ENCODE measurements at places on chromosomes 12 and 14. TPM values are rescaled to one million over a fixed set of nuclear protein-coding genes. Genes with fewer than 3 reads are reported as not detected.

The MFAP5 gene
- 18.9 TPM for total RNA-seq

The CLEC9A gene
- not detected for total RNA-seq

GRCh38 chr12:26298785-26299621 lies 103.6 kb downstream of the SSPN start:
- peak overlapping the region; percentile 56 for H3K4me3 ChIP-seq
- peak; percentile 49 for DNase-seq
- H3K27me3 ChIP-seq = no peaks in the 10 kb centered on the region
- H3K4me1 ChIP-seq = peaks cover 19% of the 10 kb centered on the region

DNA sequence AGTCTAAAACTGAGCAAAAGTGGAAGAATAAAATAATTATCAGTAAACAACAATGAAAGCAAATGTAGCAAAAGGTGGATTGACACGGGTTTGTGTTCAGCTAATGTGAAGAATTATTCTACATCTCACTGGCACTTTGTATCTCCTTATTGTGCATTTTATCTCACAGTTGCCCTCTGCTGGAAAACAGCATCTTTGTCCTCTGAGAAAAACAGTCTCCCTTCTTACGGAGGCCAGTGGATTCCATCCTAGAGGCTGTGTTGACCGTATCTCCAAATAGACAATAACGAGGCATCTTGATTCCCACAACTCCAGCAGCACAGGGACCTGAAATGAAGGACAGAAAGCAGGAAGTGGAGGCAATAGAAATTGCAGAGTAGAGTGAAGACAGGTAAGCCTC lies 51.3 kb upstream of the PLBD1 start:
- H3K4me1 ChIP-seq = no peaks in the 10 kb centered on the region
- H3K27ac ChIP-seq = no peak overlapping the region
- no peak overlapping the region for H3K4me3 ChIP-seq
- no peaks in the 10 kb centered on the region for H3K36me3 ChIP-seq

GRCh38 chr14:39175445-39176262 lies 600 bp downstream of the PNN start:
- H3K27me3 ChIP-seq = no peaks in the 10 kb centered on the region
- peak overlapping the region; percentile 57 for H3K27ac ChIP-seq
- peaks cover 47% of the 10 kb centered on the region for H3K36me3 ChIP-seq
- peak overlapping the region; percentile 95 for H3K4me3 ChIP-seq
- H3K4me1 ChIP-seq = peaks cover 21% of the 10 kb centered on the region

DNA sequence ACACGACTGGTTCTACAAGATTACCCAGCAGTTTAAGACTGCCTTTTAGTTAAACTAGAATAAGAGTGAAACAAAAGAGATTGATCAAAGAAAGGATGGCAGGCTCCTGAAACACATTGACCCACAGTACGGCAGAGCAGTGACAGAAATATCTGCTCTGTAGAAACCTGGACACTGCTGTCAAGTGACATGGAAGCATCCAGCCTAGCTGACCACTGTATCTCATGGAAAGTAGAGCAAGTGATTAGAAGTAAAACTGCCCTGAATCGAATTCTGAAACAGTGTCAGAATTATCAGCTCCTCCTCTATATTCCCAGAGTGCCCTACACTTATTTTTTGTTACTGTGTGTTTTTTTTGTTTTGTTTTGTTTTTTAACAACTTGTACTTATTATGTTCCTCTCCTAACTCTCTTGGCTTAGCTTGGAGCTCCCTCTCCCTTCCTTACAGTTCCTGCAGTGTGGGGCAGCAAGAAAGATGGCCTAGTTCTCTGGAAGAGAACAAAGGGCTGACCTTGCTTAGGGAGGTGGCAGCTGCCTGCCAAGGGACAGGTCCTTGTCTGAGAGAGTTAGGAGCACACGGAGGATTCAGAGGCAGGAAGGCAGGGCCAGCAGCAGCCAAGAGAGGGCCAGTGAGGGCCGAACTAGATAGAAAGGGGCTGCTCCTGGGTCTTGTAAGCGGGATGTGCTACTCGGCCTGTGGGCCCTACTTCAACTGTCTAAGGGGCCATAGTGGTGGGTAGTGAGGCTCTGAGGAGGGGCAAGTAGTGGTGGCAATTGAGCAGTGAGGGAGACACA lies 97.2 kb downstream of the PTPRR start:
- no peaks in the 10 kb centered on the region for H3K4me1 ChIP-seq
- H3K27ac ChIP-seq = no peak overlapping the region
- no peak overlapping the region for H3K4me3 ChIP-seq
- no peak for DNase-seq

GRCh38 chr12:74896186-74896585 lies 313.5 kb downstream of the KCNC2 start:
- H3K27me3 ChIP-seq = no peaks in the 10 kb centered on the region
- H3K27ac ChIP-seq = no peak overlapping the region
- DNase-seq = no peak
- no peak overlapping the region for H3K4me3 ChIP-seq
- no peaks in the 10 kb centered on the region for H3K36me3 ChIP-seq

DNA sequence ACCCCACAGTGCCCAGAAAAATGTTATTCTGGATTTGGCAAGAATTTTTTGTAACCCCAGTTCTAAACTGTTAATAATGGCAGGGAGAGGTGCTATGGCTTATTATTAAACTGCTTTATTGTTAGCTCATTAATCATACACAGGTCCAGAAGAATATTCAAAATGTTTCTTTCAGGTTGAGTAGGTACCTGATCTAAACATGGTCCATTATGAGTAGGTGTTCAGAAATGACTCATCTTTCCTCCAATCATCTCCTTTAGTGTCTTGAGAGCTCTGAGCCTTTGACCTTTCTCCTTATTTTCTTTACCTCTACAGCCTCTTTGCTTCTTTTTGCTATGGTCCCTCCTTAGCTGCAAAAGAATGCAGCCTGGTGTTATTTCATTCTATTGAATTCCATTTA lies 211.0 kb upstream of the GARIN6 start:
- H3K4me3 ChIP-seq = no peak overlapping the region
- no peak for DNase-seq
- no peaks in the 10 kb centered on the region for H3K4me1 ChIP-seq
- no peaks in the 10 kb centered on the region for H3K36me3 ChIP-seq
- H3K27ac ChIP-seq = no peak overlapping the region
- H3K27me3 ChIP-seq = no peaks in the 10 kb centered on the region
